Urinary bladder (tissue), 4 donors: ENCODE measurements at places on chromosomes 4 and X.

- DNase-seq: no peak
Observed at GRCh38 chr4:182648766-182649165, 268.4 kb downstream of the DCTD start.

DNA sequence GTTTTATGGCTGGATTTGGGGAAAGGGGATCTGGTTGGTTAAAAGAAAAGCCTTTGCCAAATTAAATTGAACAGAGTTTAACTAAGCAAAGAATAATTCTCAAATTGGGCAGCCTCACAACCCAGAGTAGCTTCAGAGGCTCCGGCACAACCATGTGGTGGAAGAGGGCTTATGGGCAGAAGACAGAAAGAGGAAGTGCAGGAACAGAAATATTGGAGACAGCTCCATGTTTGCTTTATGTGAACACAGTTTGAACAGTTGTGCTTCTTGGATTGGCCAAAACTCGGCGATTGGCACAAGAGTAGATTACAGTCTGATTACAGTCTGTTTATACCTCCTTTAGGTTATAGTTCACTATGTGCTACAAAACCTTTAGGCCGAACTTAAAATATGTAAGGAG lies 562.7 kb downstream of the TRIML1 start:
- DNase-seq: no peak

DNA sequence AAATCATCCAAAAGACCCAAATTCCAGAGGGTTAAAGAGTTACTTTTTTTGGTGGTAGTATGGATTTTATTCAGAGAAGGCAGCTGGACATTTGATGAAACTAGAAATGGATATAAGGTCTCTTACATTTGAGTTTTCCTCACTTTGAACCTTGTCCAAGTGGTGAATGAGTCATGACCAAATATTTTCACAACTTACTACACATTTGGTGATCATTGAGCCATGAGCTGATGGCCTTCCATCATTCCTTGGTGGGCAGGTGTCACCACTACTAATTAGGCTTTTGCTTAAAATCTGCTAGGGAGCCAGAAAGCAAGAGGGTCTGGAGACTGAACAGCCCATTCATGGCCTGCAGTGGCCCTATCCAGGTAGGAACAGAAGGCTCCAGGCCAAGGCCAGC lies 620.2 kb upstream of the INTU start:
- DNase-seq: no peak

GRCh38 chrX:134622056-134622812 lies 36.0 kb downstream of the PLAC1 start:
- no peak for DNase-seq

- DNase-seq: peak; percentile 32
Observed at GRCh38 chr4:15779306-15779705, 1.2 kb downstream of the CD38 start.
